Dermis microvascular lymphatic vessel endothelial cell (primary cell): ENCODE measurements at places on chromosomes 16 and 17.

DNA sequence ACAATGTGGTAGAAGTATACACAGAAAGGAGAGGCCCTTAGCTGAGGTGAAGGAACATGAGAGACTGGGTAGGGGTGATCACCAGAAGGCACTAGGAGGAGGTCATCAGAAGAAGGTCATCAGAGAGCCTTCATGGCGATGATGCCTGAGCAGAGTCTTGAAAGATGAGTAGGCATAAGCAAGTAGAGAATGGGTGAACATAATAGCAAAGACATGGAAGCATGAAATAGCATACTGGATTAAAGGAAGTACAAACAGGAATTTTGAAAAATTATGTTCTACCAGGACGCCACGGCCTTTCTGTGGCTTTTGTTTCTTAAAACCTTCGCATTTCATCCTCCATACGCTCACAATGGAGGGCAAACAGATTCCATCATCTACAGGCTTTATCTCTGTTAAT is 2.9 kb downstream of the IKZF3 start:
- DNase-seq, result no peak

GRCh38 chr17:37234106-37234505 is 141.7 kb upstream of the C17orf78 start:
- no peak for DNase-seq

DNA sequence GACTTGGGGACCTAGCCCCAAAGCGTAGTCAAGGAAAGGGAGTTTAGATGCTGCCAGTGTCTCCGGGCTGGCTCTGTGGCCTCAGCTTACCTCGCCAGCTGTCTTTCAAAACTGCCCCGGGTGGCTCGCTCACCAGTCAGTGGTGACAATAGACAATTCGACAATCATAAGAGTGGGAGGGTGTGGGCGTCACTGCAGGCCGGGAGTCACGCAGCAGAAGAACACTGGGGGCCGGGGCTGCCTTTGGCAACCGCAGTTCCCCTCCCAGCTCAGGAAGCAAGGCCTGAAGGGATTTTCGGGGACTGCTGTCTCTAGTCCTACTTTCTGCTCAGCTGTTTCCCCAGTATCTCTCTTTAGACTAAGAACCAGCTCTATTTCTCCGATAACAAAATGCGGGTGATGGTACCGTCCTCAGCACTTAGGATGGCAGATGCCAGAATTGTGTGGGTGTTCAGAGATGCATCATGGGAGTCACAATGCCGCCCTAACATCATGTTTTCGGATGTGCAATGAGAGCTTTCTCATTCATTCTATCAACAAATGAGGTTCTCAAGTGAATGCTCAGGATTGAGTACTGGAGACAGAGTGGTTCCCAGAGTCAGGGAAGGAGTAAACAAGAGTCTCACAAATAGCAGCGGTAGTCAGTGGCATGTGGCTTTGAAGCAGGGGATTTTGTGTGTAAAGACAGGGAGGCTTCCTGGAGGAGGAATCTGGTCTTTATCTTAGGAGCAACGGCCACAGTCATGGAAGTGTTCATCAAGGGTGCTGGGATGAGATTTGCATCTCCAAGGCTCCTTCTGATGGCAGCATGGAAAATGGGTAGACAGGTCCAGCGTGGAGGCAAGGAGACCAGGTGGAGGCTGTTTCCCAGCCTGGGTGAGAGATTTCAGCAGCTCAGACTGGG is 93.1 kb downstream of the ZDHHC7 start:
- no peak for DNase-seq

DNA sequence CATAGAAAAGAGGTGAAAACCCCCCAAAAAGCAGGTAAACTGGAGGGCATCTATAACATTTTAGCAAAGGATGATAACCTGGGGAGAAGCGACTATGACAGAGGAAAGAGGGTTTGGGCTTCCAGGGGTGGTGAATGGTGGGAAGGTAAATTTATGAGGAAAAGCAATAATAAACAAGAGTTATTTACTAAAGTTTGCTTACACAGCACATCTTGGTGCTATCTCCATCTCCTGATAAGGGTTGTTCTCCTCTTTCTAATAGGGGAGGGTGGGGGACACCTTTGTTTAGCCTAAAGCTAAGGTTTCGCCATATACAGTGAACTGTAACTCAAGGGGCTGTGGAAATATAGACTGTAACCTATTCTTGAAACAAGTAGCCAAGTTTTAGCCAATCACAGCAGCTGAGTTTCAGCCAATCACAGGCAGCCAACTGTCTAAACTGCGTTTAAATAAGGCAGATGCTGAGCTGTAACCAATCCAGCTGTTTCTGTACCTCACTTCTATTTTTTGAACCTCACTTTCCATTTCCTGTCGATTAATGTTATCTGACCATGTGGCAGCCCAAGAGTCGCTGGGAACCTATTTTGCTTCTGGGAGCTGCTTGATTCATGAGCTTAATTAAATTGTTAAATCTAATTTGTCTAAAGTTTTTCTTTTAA is 191.8 kb downstream of the MAP2K6 start:
- DNase-seq, result no peak

DNA sequence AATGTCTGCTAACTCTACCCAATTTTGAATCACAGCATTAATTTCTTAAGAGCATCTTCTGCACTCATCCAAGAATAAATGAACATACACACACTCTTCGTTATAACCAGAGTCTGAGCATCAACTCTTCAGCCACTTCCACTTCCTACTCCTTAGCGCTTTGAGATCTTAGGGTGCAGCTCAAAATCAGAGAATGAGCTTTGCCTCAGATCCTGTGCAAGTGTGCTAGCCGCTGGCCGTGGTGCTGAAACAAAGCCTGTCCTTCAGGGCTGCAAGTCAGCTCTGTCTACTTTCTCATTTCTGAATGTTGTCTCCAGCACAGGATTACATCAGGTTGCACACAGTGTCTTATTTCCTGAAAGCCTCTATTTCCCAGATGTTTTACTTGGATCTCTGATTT is 165.4 kb downstream of the AIPL1 start:
- DNase-seq, result peak; percentile 7

DNA sequence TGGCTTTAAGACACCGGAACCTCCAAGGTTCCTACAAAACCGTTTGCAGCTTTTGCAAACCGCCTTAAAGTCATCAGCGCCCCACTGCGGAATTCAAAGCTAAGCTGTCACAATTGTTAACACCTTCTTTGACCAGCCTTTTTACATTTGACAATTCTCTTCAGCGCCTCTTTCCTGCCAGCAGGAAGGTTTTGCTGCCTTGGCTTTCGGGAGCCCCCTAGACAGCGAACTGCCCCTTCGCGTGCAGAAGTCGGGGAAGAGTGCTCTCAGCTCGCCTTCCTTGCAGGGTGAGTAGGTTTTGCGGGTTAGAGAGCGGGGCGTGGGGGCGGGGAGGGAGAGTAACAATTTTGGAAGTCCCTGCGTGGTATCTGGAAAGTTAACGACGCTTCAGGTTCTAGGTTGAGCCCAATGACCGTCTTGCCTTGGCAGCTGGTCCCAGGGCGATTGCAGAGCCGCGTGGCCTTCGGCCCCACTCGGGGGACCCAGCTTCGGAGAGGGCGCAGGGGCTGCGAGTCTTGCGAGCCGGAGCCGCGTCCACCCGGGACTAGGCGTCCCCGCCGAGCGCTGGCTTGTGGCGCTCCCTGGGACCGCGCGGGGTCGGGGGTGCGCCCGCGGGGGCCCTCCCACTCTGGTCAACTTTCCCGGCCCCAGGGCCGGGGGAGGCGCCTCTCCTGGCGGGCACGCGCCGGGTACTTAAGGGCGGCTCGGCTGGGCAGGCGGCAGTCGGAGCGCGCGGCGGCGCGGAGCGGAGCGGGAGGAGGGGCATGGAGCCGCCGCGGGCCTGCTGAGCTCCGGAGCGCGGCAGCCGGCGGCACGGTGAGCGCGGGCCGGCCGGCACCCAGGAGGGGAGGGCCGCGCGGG is at the start of gene HAS3:
TSS of gene HAS3 (plus strand) at position 153 of the 861 bp plus-strand sequence. CDS start 3,743 bp downstream, outside the sequence.
- peak; percentile 74 for DNase-seq

DNA sequence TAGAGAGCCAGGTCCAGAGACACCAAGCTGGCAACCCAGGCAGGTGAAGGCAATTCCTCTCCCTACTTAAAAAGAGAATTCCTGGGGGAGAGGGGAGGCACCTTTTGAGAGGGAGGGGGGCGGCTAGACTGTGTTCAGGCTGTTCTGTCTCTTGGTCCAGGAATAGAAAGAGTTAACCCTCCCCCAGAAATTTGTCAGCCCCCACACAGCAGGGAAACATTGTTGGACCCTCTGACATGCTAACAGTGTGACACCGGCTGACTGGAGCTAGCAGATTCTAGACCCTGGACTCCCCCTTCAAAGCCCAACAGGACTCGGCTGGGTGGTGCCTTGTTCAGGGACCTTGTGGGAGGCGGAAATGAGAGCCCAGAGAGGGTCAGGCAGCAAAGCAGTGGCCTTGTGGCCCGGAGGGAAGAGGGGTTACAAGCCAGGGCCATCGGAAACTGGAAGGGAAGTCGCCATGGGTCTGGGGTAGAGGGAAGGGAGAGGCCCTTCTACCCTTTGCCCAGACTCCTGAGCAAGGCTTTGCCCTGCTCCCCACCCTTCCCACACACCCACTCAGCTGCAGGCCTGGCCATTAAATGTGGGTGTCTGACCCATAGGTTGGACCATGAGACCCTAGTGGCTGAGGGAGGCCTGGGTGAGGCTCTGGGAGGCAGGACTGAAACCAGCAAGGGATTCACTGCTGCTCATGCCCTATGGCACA is 44.6 kb downstream of the RAI1 start:
- peak; percentile 68 for DNase-seq

DNA sequence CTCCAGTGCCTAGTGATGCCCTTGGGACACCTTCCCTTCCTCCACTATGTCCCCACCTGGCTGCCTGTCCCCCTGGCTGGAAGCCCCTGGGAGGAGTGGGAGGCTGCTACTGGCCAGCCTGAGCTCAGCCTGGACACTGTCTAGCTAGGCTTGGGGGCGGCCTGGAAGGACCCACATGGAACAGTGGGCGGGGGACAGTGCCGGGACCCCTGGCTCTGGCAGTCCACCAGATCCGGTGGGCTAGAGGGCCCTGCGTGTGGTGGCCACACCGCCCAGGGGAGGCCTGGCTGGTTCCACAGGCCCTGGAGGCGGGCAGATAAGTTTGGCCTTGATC is 388.0 kb upstream of the TNRC6C start:
- DNase-seq, result no peak

- DNase-seq, result no peak
These were observed 8.5 kb downstream of the PRSS27 start for GRCh38 chr16:2711370-2712062.

GRCh38 chr16:87829622-87829980 is 39.7 kb downstream of the SLC7A5 start:
- DNase-seq, result no peak

- DNase-seq, result no peak
These were observed 3.5 kb downstream of the SOCS1 start for GRCh38 chr16:11252482-11252931.

DNA sequence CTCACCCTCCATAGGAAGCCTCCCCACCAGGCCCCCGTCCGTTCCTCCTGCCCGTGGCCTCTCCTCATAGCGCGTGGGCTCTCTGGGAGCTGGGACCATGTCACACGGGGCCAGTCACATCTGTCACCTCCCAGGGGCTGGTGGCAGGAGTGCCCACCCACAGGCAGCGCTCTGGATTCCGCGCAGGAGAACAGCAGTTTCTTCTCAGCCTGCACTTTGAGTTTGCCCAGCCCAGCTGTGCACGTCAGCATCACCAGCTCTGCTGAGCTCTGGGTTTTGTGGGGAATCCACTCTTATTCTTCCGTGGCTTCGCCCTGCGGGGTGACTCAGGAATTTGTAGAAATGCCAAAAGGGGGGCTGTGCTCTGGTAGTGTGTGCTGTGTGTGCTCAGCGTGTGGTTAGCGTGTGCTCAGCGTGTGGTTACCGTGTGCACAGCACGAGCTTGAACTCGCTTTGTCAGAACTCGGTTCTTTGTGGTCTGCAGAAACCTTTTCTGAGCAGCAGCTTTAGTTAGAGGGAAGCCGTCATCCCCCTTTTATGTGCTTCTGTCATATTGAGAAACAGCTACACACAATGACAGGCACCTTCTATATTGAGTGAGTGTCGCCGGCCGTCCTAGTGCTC is 3.2 kb downstream of the ACSF3 start:
- no peak for DNase-seq

DNA sequence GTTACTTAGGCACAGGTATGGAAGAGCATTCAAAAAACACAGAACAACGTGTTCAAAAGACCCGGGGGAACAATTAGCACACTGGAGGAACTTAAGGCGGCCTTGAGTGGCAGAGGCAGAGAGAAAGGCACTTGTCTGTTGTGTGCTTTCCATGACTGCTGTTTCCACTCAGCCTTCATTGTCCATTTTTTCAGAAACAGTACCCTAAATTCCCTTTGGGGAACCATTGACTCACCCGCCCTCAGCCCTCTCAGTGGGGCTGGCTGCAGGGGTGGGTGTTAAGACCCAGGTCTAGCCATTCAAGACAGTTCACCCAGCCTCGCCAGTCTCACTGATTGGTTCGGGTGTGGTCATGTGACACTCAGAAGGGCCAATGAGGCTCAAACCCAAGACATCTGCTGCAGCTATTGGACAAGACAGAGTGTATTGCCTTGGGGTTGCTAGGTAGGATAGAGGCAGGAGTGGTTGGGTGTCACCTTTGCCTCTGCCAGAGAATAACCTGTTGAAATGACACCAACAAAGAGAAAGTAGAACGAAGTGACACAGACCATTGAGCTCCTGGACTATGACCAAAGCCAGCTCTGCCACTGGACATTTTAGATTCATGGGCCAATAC is 19.6 kb upstream of the CEP20 start:
- peak; percentile 35 for DNase-seq

- no peak for DNase-seq
These were observed 58.9 kb upstream of the ARHGAP44 start for GRCh38 chr17:12730421-12730820.

DNA sequence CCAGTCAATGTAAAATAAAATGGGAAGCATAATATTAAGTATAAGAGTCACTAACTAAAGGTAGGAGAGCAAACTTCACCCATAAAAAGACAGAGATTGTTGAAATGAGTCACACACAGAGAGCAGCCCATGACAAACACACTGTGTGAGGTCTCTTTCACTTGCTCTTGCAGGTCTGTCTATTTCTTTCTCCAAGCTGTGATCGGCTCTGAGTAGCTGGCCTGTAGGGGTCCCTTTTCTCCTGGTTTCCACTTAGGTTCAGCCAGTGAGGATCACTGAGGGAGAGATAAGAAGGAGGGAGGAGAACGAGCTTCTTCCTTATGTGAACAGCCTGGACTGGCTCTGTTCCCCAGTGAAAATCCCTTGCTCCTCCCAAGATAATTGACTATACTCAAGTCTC is 133.7 kb upstream of the HS3ST3A1 start:
- no peak for DNase-seq

GRCh38 chr17:9203771-9204425 is 182.6 kb downstream of the NTN1 start:
- DNase-seq, result no peak

GRCh38 chr16:81279392-81279791 is 35.4 kb upstream of the GAN start:
- no peak for DNase-seq
